ENCODE measurements at places on chromosomes 16 and 17. TPM values are rescaled to one million over a fixed set of nuclear protein-coding genes. Genes with fewer than 3 reads are reported as not detected.
A peak's percentile ranks its signal among the peaks of the same experiment; 100 is the strongest.

RASD1 gene
- 0.54 TPM for total RNA-seq

- H3K4me1 ChIP-seq = peaks cover 4% of the 10 kb centered on the region
- DNase-seq = peak; percentile 24
- peaks cover 8% of the 10 kb centered on the region for H3K36me3 ChIP-seq
- peak within 1 kb of the TSS; percentile 63 for H3K4me3 ChIP-seq
- peak within 1 kb of the TSS; percentile 79 for H3K27ac ChIP-seq
Measured at GRCh38 chr16:70523743-70524398, at the start of gene SF3B3. SF3B3 (plus strand) TSS chr16:70523816; CDS start chr16:70526657, 2,841 bp downstream.

KRT23 gene
- total RNA-seq = 0.36 TPM

PABPN1L gene
- total RNA-seq = not detected

GRCh38 chr16:81786321-81786720 is 7.2 kb downstream of the PLCG2 start:
- peak; percentile 6 for DNase-seq
- H3K4me1 ChIP-seq = no peaks in the 10 kb centered on the region
- peaks cover 36% of the 10 kb centered on the region for H3K27me3 ChIP-seq
- H3K27ac ChIP-seq = no peak overlapping the region
- no peaks in the 10 kb centered on the region for H3K36me3 ChIP-seq
- H3K4me3 ChIP-seq = no peak overlapping the region

- H3K4me1 ChIP-seq = no peaks in the 10 kb centered on the region
- no peak overlapping the region for H3K27ac ChIP-seq
Measured at GRCh38 chr17:58661499-58661898, 30.3 kb downstream of the TEX14 start.

GRCh38 chr17:28725660-28726225 is 290 bp downstream of the TLCD1 start:
- H3K4me1 ChIP-seq = peaks cover 12% of the 10 kb centered on the region
- peak overlapping the region; percentile 74 for H3K27ac ChIP-seq
- H3K36me3 ChIP-seq = peaks cover 35% of the 10 kb centered on the region
- H3K27me3 ChIP-seq = no peaks in the 10 kb centered on the region
- peak overlapping the region; percentile 72 for H3K4me3 ChIP-seq

- no peaks in the 10 kb centered on the region for H3K36me3 ChIP-seq
- peaks cover 20% of the 10 kb centered on the region for H3K27me3 ChIP-seq
- no peak overlapping the region for H3K27ac ChIP-seq
- H3K4me3 ChIP-seq = no peak overlapping the region
Measured at GRCh38 chr16:68506331-68507053, 32.6 kb upstream of the ZFP90 start.

KRTAP9-8 gene
- not detected for total RNA-seq

ZNF385C gene
- total RNA-seq = not detected

HOXB13 gene
- not detected for total RNA-seq

- peak; percentile 44 for DNase-seq
- H3K4me3 ChIP-seq = peak overlapping the region; percentile 83
- peaks cover 12% of the 10 kb centered on the region for H3K4me1 ChIP-seq
- peaks cover 3% of the 10 kb centered on the region for H3K36me3 ChIP-seq
- H3K27ac ChIP-seq = no peak overlapping the region
Measured at GRCh38 chr16:89924297-89924924, 1.3 kb downstream of the TUBB3 start.

GRCh38 chr16:10957771-10958482 is 13.6 kb downstream of the CLEC16A start:
- peak; percentile 59 for DNase-seq
- no peak overlapping the region for H3K4me3 ChIP-seq
- H3K27ac ChIP-seq = peak overlapping the region; percentile 7
- H3K4me1 ChIP-seq = peaks cover 31% of the 10 kb centered on the region
- H3K36me3 ChIP-seq = peaks cover 6% of the 10 kb centered on the region

ATP2C2 gene
- not detected for total RNA-seq

GRCh38 chr17:28173801-28174200 is 131.3 kb downstream of the NLK start:
- H3K4me1 ChIP-seq = peaks cover 18% of the 10 kb centered on the region
- H3K27ac ChIP-seq = peak overlapping the region; percentile 17
- no peak overlapping the region for H3K4me3 ChIP-seq
- peaks cover 17% of the 10 kb centered on the region for H3K36me3 ChIP-seq

GRCh38 chr16:83895942-83896341 is 3.0 kb upstream of the MLYCD start:
- no peaks in the 10 kb centered on the region for H3K27me3 ChIP-seq
- no peak for DNase-seq
- peaks cover 5% of the 10 kb centered on the region for H3K4me1 ChIP-seq
- H3K27ac ChIP-seq = no peak overlapping the region

- no peaks in the 10 kb centered on the region for H3K27me3 ChIP-seq
- H3K4me1 ChIP-seq = peaks cover 8% of the 10 kb centered on the region
- no peak overlapping the region for H3K4me3 ChIP-seq
- no peak overlapping the region for H3K27ac ChIP-seq
Measured at GRCh38 chr16:12265108-12265507, 288.6 kb downstream of the SNX29 start.

GRCh38 chr17:45262516-45263476 is 902 bp upstream of the SPATA32 start:
- no peaks in the 10 kb centered on the region for H3K27me3 ChIP-seq
- H3K4me1 ChIP-seq = peaks cover 27% of the 10 kb centered on the region
- DNase-seq = peak; percentile 73

KIF2B gene
- not detected for total RNA-seq

DNA sequence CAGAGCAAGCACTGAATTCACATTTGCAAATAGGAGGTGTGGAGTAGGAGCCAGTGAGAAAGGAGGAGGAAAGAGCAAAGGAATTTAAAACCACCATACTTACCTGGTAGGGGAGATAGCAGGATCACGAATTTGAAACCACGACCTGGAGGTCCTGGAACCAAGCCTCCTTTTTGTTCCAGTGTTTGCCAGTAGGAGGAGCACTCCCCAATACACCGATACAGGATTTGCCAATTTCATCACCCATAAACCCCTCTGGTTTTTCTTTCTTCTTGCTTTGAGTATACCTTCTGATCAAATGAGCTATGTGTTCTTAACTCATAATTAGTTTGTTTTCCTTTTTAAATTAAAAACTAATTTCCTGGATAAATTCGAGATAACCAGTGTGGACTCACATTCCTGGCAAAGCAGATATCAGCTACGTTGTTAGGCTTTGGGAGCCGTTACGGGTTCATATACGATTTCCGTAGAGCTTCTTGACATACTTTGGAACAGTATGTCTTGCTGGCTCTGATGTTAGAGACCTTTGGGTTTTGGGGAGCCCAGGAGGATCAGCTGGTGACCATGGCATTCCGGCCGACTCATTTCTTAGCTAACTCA is 22.7 kb downstream of the BCO1 start:
- no peak for DNase-seq
- H3K36me3 ChIP-seq = no peaks in the 10 kb centered on the region
- H3K4me3 ChIP-seq = no peak overlapping the region
- H3K4me1 ChIP-seq = no peaks in the 10 kb centered on the region

DNA sequence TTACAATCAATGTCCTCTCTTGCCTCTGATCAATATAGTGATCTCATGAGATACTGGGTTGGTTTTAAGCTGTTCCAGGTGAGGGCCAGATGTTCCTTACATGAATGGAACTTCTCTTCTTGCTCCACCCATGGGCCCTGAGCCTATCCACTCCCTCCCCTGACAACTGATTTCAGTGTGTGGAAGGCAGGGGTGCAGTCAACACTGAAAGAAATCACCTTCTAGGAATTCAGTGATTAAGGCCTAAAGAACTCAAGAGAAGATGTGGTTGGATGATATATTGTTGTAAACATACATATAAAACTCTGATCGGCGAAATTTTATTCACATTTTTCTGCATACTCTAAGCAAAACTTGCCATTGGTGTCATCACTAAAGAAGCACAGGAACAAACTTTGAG is 6.7 kb upstream of the GOSR2 start:
- peaks cover 15% of the 10 kb centered on the region for H3K27me3 ChIP-seq
- H3K27ac ChIP-seq = no peak overlapping the region
- H3K36me3 ChIP-seq = no peaks in the 10 kb centered on the region
- DNase-seq = peak; percentile 21
- H3K4me3 ChIP-seq = no peak overlapping the region
- no peaks in the 10 kb centered on the region for H3K4me1 ChIP-seq

PPP1R1B gene
- not detected for total RNA-seq

TBC1D28 gene
- not detected for total RNA-seq

GRCh38 chr16:84115919-84116719 is 623 bp downstream of the MBTPS1 start:
- peak overlapping the region; percentile 85 for H3K4me3 ChIP-seq
- peak; percentile 39 for DNase-seq
- H3K27me3 ChIP-seq = no peaks in the 10 kb centered on the region
- H3K4me1 ChIP-seq = no peaks in the 10 kb centered on the region

GRCh38 chr17:78442648-78443218 is 64.3 kb downstream of the PGS1 start:
- DNase-seq = peak; percentile 88
- H3K27ac ChIP-seq = peak overlapping the region; percentile 83
- H3K36me3 ChIP-seq = no peaks in the 10 kb centered on the region
- peaks cover 10% of the 10 kb centered on the region for H3K4me1 ChIP-seq
- no peak overlapping the region for H3K4me3 ChIP-seq

GRCh38 chr17:79020631-79021301 is 3.2 kb upstream of the C1QTNF1 start:
- no peak overlapping the region for H3K27ac ChIP-seq
- no peak overlapping the region for H3K4me3 ChIP-seq
- H3K27me3 ChIP-seq = peaks cover 2% of the 10 kb centered on the region
- peaks cover 18% of the 10 kb centered on the region for H3K4me1 ChIP-seq
- no peak for DNase-seq

GRCh38 chr17:78468366-78468765 is 89.9 kb downstream of the PGS1 start:
- no peak overlapping the region for H3K4me3 ChIP-seq
- H3K27me3 ChIP-seq = peaks cover 2% of the 10 kb centered on the region
- no peaks in the 10 kb centered on the region for H3K36me3 ChIP-seq
- no peak overlapping the region for H3K27ac ChIP-seq
- no peaks in the 10 kb centered on the region for H3K4me1 ChIP-seq

DNA sequence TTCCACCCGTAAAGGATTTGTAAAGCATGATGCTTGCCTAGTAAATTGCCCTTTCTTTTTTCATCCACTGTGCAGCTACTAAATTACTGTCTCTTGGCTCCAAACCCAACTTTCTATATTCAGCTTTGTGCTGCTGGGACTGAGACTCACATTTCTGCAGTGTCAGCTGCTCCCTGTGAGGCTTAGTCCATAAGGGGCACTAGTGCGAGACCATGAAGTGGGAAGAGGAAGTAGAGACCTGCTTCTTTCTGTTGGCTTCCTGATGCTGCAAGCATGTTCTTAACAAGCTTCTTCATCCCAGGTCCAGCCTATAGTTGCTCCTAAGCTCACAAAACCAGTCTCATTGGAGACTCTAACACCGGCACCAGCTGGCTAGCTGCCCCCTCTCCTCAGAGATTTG is 74.9 kb upstream of the HS3ST2 start:
- no peaks in the 10 kb centered on the region for H3K36me3 ChIP-seq
- H3K27ac ChIP-seq = no peak overlapping the region
- no peak overlapping the region for H3K4me3 ChIP-seq

GRCh38 chr17:64505340-64506200 is 519 bp downstream of the DDX5 start:
- H3K27me3 ChIP-seq = no peaks in the 10 kb centered on the region
- H3K4me3 ChIP-seq = peak overlapping the region; percentile 93
- peaks cover 2% of the 10 kb centered on the region for H3K4me1 ChIP-seq

G6PC1 gene
- total RNA-seq = not detected

- no peak for DNase-seq
- no peaks in the 10 kb centered on the region for H3K27me3 ChIP-seq
- H3K4me3 ChIP-seq = no peak overlapping the region
- no peak overlapping the region for H3K27ac ChIP-seq
Measured at GRCh38 chr17:28891201-28891600, 6.3 kb downstream of the FLOT2 start.

DNA sequence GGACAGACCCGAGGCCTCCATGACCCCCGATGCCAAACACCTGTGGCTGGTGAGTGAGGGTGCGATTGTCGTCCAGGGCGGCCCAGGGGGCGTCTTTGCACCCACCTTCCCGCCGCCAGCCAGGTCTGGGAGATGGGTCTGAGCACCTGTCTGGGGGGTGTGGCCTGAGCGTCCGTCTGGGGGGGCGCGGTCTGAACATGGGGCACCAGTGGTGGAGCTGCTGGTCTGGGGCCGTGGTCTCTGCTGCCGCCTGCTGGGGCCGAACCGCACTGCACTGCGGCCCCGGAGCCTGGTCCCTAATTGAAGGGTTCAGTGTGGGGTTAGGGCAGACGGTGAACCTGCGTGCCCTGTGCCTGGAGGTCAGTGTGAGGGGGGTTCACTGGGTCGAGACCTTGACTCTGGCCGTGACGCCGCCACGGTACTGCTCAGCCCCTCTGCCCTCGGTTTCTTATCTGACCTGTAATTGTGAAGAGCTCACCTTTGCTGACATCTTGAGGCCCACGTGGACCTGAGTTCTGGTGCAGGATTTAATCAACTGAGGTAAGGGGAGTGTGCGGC is 12.6 kb upstream of the TCF25 start:
- no peak overlapping the region for H3K27ac ChIP-seq
- no peak overlapping the region for H3K4me3 ChIP-seq
- H3K36me3 ChIP-seq = no peaks in the 10 kb centered on the region
- H3K4me1 ChIP-seq = peaks cover 6% of the 10 kb centered on the region
- H3K27me3 ChIP-seq = no peaks in the 10 kb centered on the region
- peak; percentile 17 for DNase-seq

- H3K4me3 ChIP-seq = no peak overlapping the region
- H3K27me3 ChIP-seq = peaks cover 5% of the 10 kb centered on the region
- H3K4me1 ChIP-seq = no peaks in the 10 kb centered on the region
- no peak overlapping the region for H3K27ac ChIP-seq
- H3K36me3 ChIP-seq = no peaks in the 10 kb centered on the region
Measured at GRCh38 chr17:72250206-72250605, 129.4 kb downstream of the SOX9 start.

- H3K4me1 ChIP-seq = peaks cover 11% of the 10 kb centered on the region
- H3K27me3 ChIP-seq = no peaks in the 10 kb centered on the region
- no peaks in the 10 kb centered on the region for H3K36me3 ChIP-seq
- H3K4me3 ChIP-seq = no peak overlapping the region
Measured at GRCh38 chr16:27374804-27375425, 27.1 kb upstream of the IL21R start.

- H3K27me3 ChIP-seq = no peaks in the 10 kb centered on the region
- peaks cover 2% of the 10 kb centered on the region for H3K4me1 ChIP-seq
- peaks cover 7% of the 10 kb centered on the region for H3K36me3 ChIP-seq
- no peak overlapping the region for H3K27ac ChIP-seq
- DNase-seq = no peak
- H3K4me3 ChIP-seq = no peak overlapping the region
Measured at GRCh38 chr16:70418274-70418992, 20.5 kb downstream of the ST3GAL2 start.

CACNG3 gene
- not detected for total RNA-seq

GRCh38 chr16:400061-400591 is 1.6 kb upstream of the DECR2 start:
- H3K4me3 ChIP-seq = no peak overlapping the region
- peaks cover 4% of the 10 kb centered on the region for H3K4me1 ChIP-seq
- peaks cover 19% of the 10 kb centered on the region for H3K36me3 ChIP-seq
- DNase-seq = no peak

CRLF3 gene
- 17.8 TPM for total RNA-seq

DNA sequence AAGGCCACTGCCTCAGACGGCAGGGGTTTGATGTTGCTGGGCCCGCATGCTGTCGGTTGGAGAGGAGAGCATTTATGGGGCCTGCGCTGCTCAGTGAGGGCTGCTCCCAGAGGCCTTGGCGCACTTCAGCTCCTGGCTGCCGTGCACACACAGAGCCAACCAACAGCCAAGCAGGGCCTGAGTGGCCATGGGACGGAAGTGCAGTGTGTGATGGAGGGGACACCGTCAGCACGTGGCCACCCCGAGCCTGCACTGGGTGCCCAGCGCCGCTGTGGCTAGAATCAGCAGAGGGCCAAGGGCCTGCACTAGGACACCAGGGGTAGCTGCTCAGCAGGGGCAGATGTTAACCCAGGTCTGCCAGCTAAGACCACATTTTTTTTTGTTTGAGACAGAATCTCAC is 21.8 kb downstream of the KLHL36 start:
- DNase-seq = no peak
- H3K4me3 ChIP-seq = no peak overlapping the region
- H3K27me3 ChIP-seq = no peaks in the 10 kb centered on the region
- H3K27ac ChIP-seq = no peak overlapping the region

SP6 gene
- total RNA-seq = under 0.01 TPM

Measured in IMR-90 (cell line).